NCI-H1930 (cell line): ENCODE measurements at places on chromosomes 16 and 17.

- DNase-seq = no peak
These were observed 9.3 kb upstream of the PABPN1L start for GRCh38 chr16:88875703-88876234.

DNA sequence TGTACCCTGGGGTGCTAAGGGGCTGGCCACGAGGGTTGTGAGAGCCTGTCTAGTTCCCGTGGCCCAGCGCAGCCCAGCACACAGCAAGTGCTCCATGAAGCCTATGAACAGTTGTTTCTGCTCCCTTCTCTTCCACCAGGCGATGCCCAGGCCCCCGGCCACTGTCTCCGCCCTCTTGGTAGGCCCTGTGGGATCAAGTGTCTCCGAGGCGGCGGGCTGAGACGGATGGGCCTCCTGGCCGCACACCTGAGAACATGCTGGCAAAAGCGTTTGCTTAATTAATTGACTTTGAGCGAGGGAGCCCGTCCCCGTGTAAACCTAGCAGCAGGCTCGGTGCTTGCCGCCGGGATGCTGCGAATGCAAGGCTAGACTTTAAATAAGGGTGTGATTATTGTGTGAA lies 129.7 kb upstream of the GSE1 start:
- DNase-seq = no peak

DNA sequence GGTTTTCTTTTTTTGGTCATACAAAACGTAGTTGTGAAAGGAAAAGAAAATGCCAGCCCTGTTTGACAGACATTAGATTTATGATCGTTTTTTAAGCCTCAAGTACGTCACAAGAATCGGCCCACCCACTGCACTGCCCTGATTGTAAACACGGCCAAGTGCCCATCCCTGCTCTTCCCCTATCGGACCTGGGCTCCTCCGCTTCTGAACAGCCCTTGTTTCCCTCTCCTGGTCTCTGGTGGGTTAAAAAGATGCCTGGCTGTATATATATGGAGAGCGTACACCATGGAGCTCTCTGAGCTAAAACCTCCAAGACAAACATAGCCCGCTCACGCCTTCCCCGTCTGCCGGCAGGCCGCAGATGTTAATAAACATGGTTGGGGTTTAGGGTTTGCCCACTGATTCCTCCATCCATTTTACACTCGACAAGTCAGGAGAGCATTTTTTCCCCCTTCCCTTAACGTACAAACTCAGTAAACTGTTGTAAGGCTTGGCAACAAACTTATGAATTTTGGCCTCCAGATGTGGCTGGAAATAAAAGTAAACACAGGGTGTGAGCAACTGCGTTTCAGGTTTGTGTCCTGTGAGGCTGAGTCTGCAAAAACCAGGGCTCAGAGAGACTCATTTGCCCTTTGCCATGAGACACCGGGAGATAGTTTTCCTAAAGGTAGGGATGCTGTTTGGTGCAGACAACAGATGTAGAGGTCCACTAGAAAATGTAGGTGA lies 325.9 kb downstream of the SOX9 start:
- no peak for DNase-seq

- no peak for DNase-seq
These were observed 38.7 kb upstream of the RHOT1 start for GRCh38 chr17:32103476-32104113.

DNA sequence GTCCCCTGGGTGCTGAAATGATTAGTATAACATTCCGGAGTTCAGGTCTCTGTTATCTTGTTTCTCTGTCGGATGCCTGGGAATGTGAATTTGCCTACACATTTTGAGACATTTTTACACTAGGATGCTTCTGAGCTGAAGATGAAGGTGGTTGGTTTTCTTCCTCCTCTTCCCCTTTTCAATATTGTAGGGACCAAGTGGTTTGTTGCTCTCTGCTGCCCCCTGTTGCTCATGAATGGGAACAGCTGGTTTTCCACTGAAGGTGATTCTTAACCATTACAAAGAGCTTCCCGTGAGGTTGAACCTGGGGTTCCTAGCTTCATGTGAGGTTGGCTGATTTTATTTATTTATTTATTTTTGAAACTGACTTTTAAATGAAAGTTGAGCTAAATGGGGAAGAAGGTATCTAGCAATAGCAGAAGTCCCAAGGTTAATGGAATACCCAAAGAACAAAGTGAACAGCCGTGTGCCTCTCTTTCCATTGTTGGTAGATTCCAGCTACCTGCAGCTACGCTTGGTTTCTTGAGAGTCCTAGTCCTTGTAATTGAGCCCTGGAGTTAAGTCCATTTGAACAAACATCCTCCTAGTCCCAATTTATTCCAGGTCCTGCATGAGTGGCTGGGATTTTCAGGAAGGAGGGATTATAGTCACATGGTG lies 983.9 kb upstream of the EEF2KMT start:
- DNase-seq = peak; percentile 5

DNA sequence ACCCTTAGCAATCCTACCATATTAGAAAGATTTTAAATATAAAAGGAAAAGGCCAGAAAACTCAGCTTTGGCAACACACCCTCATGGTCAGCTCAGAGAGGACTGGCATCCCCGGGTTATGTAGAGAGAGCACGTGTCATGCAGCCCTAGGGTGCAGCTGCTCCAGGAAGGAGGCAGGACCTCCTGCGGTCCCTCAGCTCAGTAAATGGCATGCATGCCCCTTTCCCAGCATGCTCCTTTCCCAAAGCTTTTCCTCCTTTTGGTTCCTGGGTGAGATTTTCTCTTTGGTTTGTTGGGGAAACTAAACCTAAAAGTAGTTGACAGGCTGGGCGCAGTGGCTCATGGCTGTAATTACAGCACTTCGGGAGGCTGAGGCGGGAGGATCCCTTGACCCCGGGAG lies 3.9 kb downstream of the GAN start:
- DNase-seq = no peak

DNA sequence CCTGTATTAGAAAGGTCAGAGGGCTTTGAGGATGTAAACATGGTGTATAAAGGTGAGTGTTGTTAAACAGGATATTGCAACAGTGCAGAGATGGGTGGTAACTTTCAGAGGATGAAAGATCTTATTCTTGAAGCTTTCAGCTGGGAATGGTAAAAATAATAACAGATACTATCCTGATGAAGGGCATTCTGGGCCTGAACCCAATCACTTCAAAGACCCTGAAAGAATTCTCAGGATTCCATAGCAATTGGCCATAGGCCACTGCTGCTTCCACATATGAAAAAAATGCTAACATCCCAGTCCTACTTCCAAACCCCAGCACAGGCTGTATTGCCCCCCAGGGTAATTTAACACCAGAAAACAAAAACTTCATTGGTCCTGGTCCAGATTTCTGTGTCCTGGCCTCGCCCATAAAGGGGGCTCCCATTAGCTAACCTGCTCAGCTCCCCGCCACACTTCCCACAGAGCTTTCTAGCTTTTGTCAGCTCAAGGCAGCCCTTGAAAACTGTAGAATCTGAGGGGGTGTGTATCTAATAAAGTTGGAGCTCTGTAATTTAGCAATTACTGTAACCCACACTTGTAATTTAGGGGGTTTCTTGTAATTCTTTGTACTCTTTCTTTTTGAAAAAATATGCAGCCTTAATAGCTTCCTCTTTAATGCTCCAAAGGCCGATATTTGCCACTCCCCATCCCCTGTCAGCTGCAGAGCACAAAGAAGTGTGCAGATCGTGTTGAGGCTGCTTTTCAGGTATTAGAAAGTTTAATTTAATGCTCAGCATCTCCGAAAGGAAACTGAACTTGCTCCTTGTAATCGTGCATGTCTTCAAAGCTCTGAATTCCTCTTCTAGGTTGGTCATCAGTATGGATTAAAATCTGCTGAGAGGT lies 371.5 kb downstream of the SEC14L1 start:
- DNase-seq = no peak

- no peak for DNase-seq
These were observed 722.0 kb downstream of the KCNJ2 start for GRCh38 chr17:70891306-70891705.

DNA sequence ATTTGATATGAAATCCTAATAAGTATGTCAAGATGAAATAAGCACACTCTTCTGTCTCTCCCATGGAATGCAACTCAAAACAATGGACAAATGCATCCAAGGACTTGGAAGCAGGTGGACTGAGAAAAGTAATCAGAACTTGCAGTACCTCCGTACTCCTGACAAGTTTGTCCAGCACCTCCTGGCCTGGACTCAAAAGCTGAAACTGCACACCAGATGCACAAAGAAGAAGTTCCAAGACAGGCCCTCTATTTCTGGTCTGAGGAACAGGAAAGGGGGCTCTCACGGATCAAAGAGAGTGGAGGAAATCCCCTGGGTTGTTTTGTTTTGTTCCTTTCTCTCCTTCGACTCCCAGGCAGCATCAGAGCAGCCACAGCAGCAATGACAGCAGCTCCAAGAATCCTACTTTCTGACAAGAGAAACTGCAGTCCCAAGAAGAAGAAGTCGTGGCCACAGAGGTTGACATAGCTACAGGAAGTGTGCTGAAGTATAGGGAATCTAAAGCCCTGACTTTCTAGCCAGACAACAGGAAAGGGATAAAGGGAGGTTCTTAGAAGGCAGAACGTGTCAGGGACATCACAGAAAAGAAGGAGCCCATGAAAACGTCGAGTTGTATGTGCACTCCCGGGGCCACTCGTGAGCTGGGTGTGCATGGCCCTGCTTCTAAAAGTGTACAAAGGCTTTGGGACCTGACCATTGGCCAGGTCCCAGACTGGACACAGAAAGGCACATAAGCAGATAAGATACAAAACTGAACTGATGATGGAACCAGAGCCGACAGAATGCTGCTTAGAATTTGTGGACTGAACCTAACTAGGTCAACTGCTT lies 29.3 kb downstream of the AKAP10 start:
- DNase-seq = no peak

DNA sequence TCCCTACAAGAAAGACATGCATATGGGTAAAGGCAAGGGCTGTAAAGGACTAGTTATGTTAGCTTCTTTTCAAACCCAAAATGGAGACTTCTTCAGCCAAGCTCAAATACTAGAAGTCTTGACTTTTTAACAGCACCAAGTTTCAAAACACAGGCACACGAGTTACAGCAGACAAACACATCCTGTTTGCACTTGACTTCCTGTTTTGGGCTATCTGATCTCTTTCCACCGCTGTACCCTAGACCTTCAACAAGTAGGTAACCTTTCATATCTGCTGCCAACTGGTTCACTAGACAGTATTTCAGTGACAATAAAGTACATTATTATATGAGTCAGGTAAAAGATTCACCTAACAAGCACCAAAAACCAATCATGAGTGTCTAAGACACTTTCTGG lies 12.3 kb downstream of the RFFL start:
- DNase-seq = no peak

GRCh38 chr17:20988001-20988636 lies 54.7 kb downstream of the USP22 start:
- DNase-seq = no peak

GRCh38 chr17:16155536-16155935 lies 59.8 kb downstream of the NCOR1 start:
- DNase-seq = no peak

DNA sequence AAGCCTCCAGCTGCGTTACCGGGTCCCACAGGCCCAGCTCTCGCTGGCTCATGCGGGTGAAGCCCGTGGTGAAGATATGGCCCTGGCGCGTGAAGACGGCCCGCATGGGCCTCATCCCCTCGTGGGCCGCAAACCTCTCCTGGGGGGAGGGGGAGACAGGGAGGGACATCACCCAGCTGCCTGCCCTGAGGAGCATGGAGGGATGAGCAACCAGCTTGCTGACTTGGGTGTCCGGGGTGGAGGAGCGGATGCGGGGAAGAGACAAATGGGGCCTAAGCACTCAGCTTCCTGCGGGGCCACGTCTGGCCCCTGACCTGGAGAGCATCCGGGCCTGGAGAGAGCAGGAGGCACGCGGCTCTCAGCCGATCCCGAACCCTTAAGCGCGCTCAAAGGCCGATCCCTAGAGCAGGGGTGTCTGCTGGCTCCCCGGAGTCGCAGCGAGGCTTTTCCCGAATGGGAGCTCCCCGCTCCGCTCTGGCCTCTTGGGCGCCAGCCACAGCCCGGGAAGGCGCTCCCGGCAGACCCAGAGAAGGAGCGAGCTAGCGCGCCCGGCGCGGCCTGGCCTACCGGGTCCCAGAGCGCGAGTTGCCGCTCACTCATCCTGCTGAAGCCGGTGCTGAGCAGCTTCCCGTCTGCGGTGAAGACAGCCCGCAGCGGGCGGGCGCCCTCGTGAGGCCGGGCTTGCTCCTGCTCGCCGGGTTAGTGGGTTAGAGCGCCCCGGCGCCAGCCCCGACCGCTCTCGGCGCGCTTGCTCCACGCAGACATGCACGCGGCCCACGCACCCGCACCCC lies 5.0 kb downstream of the CORO6 start:
- no peak for DNase-seq

DNA sequence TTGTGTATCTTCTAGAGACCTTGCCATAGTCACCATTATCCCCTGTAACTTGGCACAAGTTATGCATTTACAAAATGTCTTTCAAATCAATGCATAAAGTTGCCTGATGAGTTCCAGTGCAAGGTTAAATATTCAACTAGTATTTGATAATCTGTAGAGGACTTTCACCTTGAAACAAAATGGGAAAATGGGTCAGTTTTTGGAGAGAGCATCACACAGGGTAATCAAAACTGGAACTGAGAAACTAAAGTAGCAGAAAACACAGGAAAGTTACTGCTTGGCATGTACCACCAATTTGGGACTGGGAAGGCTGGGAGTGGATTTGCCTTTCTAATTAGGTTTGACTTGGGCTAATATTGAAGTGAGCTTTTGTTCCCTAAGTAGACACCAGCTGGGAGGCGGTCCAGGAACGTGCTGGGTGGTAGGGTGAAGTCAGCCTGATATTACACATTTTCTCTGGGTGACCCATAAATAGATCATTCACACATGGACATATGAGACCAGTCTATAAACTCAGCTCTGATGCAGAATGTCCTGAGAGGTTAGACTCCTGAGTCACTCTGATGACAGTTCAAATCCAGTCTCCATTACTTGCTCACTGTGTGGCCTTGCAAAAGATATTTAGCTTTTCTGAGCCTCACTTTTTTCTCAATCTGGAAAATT lies 152.3 kb downstream of the PCTP start:
- no peak for DNase-seq

DNA sequence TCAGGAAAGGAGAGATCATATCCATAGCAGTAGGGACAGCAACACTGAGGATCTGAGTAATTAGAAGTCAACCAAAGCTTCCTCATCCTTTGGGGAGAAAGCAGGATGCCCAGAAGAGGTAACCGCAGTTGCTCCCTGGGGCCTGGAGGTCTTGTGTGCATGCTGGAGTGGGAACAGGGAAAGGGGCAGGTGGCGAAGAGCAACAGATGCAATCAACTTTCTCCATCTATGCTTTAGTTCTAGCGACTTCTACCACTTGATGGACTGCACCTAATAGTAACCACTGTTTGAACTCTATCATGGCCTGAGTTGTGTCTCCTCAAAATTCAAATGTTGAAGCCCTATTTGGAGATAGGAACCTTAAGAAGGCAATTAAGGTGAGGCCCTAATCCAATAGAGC lies 503.8 kb downstream of the NPIPA7 start:
- DNase-seq = no peak

GRCh38 chr16:50390371-50390771 lies 21.6 kb upstream of the BRD7 start:
- DNase-seq = no peak

DNA sequence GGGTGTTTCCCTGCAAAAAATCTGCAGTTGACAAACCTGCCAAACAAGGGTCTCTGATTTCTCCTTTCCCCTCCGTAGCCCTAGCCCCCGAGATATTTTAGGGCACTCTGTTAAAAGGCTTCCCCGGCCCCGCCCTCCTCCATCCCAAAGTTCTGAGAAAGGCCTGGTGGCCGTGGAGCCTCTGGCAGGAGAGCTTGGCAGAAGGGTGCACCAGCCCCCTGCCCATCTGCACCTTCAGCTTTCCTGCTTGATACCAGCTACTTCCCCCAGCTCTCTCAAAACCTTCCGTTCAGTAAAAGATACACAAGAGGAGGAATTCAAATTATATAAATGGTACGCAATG lies 711 bp upstream of the CANT1 start:
- DNase-seq = no peak

GRCh38 chr17:79890706-79891105 lies 51.5 kb upstream of the CBX4 start:
- DNase-seq = no peak
